ENCODE measurements at places on chromosomes 4 and X.

- no peak for DNase-seq
These were observed 95.4 kb upstream of the MAML3 start for GRCh38 chr4:140249351-140249750.

DNA sequence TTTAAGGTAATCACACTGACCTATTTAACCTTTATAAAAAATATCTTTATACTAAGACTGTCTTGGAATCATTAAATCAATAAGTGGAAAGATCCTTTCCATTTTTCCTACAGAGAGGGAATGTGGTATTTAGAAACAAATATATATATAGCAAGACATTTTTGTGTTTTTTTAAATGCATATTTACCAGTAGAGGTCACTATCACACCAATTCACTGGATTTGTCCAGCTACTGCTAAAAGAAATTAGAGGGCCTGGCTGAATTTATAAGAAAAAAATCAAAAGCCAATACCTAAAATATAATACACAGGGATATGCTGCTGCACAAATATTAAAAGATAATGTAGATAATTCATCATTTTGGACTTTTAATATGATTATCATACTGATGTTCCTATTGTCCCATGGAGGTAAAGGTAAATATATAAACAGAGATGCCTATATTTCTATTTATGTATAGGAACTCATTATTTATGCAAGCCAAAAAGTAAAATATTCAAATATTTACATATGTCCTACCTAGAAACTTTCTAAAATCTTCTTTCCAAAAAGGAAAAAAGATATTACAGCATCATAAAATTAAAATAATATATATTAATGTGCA is 69.5 kb downstream of the PDE5A start:
- DNase-seq: peak; percentile 57

- DNase-seq: no peak
These were observed 3.3 kb downstream of the ADGRL3 start for GRCh38 chr4:61203436-61203790.

GRCh38 chrX:131827935-131828334 is 195.2 kb upstream of the STK26 start:
- peak; percentile 39 for DNase-seq

- no peak for DNase-seq
These were observed 79.9 kb upstream of the GABRA3 start for GRCh38 chrX:152530967-152531366.

GRCh38 chrX:111270339-111270738 is at the start of gene CAPN6:
Gene CAPN6, minus strand, starts transcription at chrX:111270483. Its CDS starts 6,547 bp downstream, at chrX:111263936.
- DNase-seq: peak; percentile 65

DNA sequence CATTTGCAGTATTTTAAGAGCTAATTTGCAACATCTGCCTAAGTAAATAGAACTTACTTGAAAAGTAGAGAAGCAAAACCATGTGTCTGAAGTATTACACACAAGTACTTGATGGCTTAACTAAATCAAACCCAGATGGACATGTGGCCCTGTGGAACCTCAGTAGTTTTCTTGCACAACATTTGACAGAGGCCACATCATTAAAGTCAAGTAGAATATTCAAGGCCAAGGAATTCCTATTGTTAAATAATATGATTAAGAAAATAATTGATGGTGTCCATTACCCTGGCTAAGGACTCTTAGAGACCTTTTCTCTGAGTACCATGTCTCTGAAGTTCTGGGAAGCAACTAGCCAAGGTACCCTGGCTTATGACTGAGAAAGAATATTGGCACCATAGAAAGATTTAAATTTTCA is 135.4 kb upstream of the OTUD4 start:
- no peak for DNase-seq

DNA sequence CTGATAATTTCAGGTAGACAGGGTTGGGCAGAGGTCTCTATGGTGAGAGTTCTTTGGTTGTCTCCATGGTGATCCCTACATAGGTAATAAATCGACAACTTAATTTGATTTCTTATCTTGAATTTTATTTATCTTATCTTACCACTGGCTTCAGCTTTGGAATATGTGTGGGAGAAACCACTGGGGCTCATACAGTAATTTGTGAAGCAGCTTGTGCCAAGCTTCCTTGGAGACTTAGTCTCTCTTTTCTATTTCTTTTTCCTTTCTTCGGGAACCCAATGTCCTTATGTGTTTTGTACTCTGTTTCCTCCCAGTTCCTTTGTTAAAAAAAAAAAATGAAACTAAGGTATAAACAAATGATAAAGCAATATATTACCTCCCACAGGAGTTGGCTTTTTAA is 242.4 kb upstream of the CNKSR2 start:
- DNase-seq: no peak

DNA sequence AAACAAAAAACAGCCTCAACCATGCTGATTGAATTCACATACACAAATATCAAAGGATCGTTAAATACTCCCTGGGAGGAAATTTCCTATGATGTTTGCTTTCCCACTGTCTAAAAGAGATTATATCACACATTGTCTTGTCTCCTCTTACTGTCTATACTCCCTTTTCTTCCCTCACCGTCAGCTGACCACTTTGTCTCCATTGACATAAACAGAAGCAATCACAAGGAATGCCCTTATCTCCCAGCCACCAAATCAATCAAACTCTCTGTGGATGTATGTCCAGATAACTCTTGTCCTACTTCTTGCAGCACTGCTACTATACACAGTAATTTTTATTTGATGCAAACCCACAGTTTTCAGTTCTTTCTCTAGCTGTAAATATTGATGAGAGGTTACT is 12.2 kb upstream of the NUDT9 start:
- DNase-seq: no peak

DNA sequence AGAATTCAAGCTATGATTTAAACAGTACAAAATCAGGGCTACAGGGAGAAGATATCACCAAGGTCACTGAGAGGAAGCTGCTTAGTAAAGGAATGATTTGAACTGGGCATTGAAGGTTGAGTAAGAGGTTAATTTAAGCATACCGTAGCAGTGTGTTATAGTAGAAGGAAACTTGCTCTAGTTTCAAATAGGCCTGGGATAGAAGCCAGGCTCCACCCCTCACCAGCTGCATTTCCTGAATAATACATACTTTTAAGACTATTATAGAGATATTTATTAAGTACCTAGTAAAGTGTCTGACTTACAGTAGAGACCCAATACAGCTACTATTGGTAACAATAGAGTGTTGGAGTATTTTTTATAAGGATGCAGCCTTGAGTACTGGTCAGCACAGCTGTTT is 118.0 kb upstream of the GLRA2 start:
- peak; percentile 8 for DNase-seq

DNA sequence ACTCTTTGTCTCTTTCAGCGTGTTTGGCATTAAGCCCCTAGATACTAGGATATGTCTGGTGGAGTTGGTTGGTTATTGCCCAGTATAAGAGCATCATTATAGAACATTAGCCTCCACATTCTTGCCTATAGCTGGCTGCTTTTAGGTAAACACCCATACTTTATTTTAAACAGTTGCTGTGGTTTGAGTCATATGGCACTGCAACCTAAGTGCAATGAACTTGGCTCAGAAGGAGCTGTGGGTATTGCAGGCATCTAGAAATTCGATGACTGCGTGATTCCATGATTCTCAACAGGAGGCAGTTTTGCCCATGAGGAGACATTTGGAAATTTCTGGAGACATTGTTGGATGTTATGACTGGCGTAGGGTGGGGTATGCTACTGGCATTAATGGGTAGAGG is 49.5 kb downstream of the DCLK2 start:
- DNase-seq: no peak

GRCh38 chrX:55648434-55648833 is 25.2 kb downstream of the FOXR2 start:
- no peak for DNase-seq

GRCh38 chr4:24071612-24072372 is 181.9 kb upstream of the PPARGC1A start:
- DNase-seq: no peak

DNA sequence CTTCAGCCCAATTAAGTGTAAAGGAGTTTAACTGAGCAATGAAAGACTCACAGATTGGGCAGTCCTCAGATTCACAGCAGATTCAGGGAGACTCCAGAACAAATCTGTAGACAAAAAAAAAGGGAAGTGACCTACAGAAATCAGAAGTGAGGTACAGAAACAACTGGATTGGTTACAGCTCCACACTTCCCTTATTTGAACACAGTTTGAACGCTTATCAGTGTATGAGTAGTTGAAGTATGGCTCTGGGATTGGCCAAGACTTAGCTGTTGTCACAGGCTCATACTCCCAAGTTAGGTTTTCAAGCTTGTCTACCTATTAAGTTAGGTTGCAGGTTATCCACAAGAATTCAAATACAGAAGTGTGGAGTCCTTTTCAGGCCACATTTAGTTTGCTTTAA is 112.4 kb upstream of the ELOVL6 start:
- no peak for DNase-seq

- no peak for DNase-seq
These were observed 20.9 kb upstream of the MSANTD1 start for GRCh38 chr4:3227878-3228675.

GRCh38 chrX:79146640-79147390 is 2.3 kb downstream of the GPR174 start:
- DNase-seq: no peak

DNA sequence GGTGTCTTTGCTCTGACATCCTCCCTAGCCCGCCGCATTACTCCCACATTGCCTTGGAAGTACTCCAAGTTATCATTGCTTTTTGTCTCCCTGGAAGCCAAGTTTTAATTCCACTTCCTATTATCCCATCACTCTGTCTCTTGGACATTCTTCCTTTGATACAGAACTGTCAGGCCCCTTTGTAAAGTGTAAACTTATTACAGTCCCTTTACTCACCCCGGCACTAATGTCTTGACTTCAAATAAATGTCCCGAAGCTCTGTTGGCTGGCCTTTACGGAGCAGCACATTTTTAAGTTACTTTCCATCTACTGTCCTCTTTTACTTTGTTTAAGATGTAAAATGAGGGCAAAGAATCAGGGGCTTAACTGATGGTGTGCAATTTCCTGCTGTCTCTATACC is 223.5 kb upstream of the IGFBP7 start:
- no peak for DNase-seq

- no peak for DNase-seq
These were observed 43.1 kb downstream of the ZGRF1 start for GRCh38 chr4:112593438-112594133.

GRCh38 chr4:143771269-143771668 is 70.8 kb upstream of the FREM3 start:
- DNase-seq: no peak

GRCh38 chr4:142379277-142380051 is 466.6 kb downstream of the INPP4B start:
- DNase-seq: peak; percentile 77

DNA sequence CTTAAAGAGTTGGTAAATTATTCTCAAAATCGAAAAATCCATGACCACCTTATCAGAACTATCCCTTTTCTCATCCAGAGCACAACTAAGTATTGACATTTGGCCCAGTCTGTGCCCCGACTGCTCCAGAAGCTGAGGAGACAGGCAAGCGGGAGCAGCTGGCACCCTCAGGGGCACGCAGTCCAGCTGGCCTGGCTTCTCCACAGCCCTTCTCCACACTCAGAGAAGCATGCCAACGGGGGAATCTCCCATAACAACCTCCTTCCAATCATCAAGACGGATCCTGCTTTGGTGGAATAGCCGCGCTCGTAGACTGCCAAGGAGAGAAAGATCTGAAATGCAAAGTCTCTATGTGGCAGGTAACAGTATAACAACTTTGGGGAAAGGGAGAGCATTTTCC is 85.4 kb downstream of the AFAP1 start:
- DNase-seq: no peak

All from epithelial cell of esophagus (primary cell).